ENCODE measurements at places on chromosomes 1 and 21.

GRCh38 chr1:88061492-88062177, 622.4 kb upstream of the PKN2 start:
- no peak for DNase-seq

DNA sequence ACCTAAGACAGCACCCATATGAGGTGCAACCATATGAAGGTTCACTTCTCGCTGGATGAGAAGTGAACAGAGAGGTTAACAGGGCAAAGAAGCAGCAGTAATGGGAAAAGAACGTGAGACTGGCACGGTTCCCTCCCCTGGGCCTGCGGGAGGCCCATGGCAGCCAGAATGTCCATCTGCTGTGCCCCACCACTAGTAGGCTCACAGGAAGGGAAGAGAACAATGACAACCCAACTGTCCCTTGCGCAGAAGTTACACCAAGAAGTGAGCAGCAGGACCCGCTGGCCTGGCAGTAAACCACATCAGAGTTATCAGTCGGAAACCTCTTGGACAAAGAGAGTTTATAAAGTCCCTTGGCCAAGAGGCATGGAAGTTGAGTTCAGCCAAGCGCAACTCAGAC, 11.3 kb downstream of the HIVEP3 start:
- no peak for DNase-seq

DNA sequence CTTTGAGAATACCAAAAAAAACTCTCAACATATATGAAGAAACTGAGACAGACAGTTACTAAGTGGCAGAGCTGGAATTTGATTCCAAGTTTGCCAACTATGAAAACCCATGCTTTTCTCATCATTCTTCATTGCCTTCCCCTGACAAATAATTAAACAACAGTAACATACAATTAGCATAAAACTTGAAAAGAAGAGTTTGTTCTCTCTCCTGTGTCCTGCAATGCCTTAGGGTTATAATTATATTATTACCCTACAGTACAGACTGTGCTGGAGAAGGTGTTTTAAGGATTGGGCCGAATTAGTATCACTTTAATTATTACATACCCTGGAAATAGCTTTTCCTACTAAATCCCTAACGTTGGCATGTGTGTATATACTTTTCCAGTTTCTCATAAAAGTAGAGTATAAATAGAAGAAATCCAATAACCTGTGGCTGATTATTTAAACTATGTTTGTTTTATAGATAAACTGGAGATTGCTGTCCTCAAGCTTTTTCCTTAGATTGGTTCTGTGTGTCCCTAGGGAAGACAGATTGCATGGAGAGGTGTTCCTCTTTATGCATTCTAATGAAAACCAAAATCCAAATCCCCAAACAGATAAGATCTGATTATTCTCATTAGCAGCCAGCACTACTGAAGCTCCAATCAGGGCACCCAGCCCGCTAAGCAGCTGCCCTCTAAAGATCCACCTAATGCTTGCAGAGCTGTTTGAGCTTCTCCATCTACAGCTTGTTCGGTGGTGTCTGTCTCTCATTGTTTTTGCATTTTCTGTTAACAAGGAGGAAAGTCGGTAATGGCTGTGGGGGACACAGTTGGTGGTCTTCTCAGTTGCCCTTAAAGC, 156.3 kb downstream of the TM2D1 start:
- no peak for DNase-seq

DNA sequence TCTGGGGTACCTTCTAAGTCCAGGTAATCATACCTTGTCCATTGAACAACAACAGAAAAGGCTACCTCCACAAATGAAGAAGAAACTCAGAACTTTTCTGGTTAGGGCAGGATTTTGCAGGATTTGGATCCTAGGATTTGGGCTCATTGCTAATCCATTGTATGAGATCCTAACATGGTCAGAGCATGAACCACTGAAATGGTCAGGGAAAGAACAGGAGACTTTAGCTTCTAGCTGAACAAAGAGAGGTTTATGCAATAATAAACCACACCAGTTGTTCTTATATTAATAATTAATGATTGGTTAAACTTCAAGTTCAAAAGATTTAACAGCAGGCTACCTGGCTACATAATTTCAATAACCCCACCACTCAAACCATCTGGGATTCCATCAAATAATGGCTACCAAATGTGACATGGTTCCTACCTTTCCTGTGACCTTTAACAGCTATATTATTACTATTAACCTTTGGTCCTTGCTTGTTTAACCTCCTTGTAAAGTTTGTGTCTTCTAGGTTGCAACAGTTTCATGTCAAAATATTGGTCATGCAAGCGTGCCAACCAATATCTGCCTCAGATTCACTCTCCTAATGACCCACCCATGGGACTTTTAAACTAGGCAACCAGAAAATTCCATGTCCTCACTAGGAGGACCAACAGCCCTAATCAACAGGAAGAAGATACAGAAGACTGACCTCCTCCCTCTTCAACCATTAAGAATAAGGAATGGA, 60.6 kb upstream of the USH2A start:
- DNase-seq = no peak

Data from dorsolateral prefrontal cortex (tissue), 122 donors.